ENCODE measurements at places on chromosomes 6 and 20.
A peak's percentile ranks its signal among the peaks of the same experiment; 100 is the strongest.

GRCh38 chr20:48595495-48596333 lies 232.1 kb downstream of the PREX1 start:
- no peak for DNase-seq

- DNase-seq: no peak
Observed at GRCh38 chr20:47456952-47457724, 44.5 kb upstream of the NCOA3 start.

GRCh38 chr6:50826037-50826761 lies 7.5 kb downstream of the TFAP2B start:
- DNase-seq: no peak

GRCh38 chr20:44422083-44422482 lies 53.6 kb upstream of the TTPAL start:
- DNase-seq: no peak

GRCh38 chr6:155461556-155461955 lies 5.9 kb upstream of the NOX3 start:
- no peak for DNase-seq

- no peak for DNase-seq
Observed at GRCh38 chr6:16576451-16577368, 184.6 kb downstream of the ATXN1 start.

GRCh38 chr6:25006565-25007001 lies 70.8 kb upstream of the RIPOR2 start:
- DNase-seq: no peak

- DNase-seq: no peak
Observed at GRCh38 chr20:52631469-52631868, 340.7 kb upstream of the TSHZ2 start.

DNA sequence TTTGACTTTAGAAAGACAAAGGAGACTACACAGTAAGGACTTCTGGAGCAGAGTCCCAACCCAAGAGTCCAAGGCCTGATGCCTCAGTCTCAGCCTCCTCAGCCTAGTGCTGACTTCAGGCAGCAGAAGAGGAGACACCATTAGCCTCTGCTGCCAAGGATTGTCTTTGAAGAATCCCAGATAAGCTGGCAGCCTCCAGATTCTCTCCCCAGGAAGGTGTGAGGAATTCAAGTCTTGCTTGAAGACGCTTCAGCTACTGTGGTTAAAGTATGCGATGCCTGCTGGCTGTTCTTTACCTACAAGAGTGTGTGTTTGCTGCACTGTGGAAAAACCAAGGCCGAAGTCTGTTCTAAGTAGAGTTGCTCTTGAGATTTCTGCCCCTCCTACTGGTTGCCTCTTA lies 215.9 kb upstream of the TCF21 start:
- DNase-seq: no peak

DNA sequence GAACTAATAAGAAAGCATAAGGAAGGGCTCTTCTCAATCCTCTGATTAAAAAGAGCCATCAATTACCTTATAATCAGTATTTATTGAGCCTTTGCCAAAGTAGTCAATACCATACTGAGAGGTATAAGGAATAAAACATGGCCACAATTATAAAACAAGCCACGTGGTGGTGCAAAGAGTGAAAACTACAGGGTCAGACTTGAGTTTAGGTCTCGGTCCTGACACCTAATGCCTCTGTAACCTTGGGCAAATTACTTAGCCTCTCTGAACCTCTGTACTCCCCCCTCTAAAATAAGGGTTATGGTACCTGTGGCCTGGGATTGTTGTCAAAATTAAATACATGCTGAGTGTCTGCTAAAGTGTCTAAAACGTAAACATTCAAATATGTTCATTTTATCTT lies 11.8 kb downstream of the TRIM10 start:
- no peak for DNase-seq

DNA sequence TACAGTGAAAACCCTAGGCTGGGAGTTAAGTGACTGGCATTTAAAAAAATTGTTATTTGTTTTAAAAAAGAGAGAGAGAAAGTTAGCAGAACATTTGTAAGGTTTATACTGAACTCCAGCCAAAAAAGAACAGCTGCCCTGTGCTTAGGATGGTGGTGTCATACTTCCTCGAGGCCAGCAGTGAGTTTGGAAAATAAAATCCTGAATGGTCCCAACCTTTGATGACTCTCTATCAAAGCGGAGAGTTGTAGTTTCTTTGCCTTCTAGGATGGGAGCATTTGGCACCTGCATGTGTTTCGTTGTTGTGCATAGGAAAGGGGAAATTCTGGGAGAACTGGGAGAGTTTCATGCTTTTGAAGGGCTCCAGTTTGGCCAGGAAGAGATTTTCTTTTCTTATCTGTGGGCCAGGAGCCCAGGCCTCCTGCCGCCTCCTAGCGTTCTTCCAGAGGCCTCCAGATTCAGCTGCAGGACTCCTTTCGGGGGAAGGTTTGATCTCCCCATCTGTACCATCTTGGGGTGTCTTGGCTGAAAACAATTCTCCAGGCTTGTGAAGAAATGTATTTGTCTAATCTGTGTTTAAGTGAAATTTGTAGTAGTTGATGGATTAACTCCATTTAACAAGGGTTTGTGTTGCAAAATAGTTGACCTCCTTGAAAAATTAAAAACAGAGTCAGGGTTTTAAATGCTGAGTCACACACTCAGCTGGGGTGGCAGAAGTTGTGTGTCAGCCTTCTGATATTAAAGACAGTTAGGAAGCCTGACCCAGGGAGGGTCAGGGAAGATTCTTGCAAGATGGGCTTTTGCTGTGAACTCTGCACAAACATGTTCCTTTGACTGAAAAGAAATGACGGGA lies 63.4 kb downstream of the TXNDC5 start:
- no peak for DNase-seq

DNA sequence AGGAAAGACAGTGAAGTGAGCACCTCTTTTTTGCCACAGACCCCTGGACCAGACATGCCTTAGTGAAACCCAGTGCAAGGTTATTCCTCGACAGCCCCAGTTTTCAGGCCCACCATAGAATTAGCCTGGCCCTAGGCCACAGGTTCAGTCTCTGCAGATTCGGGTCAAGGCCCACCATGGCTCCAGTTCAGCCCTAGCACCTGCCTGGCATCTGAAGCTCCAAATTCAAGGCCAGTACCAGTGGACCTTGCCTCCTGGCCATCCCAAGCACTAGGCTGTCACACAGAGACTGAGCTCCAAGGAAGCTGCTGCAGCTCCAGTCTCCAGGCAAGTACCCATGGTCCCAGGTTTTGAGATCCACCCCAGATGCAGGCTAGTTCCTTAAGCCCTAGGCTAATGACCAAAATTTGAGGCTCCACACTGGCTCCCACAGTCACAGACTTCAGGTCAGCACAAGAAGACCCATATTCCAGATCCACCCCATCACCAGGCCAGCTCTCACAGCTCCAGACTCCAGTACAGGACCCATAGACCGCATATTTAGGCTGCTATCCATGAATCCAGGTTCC lies 877.5 kb upstream of the ADGRB3 start:
- DNase-seq: no peak

DNA sequence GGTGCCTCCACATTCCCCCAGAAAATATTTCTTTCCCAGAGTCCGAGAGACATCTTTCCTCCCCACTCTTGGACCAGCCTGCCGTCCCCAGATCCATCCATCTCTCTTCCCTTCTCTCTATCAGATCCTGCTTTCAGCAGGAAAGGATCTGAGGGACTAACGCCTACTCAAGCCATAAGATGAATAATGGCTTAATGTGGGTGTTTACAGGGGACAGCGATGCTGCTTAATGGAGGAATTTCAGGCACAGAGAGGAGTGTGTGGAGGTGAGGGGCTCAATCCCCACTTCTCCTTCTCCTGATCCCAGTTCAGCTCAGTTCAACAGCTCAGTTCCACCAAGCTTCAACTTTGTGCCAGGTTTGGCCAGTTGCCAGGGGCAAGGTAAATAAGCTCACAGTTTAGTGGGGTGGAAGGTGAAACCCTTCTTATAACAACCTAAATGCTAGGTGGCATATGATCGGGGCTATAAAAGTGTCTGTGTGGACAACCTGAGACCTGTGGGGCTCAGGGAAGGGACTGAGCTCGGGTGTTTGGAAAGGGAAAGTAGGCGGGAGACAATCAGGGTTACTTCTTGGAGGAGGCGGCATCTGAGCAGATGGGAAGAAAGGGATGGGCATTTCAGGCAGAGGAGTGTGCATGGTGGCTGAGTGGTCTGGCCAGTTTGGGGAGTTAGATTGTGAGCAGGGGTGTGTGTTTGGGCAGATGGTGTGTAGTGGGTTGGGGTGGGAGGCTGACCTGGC lies 55.8 kb downstream of the CDH22 start:
- no peak for DNase-seq

- DNase-seq: no peak
Observed at GRCh38 chr6:75128878-75129570, 76.8 kb downstream of the COL12A1 start.

DNA sequence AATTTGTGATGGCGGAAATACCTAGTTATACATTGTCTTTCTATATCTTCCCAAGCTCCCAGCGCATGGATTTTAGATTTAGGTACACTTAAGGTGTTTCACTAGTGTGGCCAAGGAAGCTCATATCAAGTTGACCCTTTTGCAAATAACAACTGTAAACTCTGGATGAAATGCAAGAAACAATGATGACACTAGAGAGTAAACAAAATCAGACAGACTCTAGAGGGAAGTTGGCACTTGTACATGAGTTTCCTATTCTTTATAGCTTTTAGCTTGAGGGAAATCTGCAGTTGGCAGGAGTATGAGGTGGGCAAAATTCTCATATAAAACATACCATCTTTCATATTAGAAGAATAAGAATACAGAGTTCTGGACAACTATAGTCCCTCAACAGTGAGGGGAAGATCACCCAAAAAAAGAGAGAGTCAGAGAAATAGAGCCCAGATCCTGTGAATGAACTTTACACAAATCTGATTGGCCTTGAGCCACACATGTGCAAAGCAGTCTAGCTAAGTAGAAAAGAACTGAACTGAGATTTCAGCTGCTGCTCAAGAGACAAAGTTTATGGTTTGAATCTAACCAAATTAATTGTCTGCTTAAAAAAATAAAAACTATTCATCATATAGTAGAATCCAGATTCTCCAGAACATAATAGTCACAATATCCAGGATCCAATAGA lies 26.1 kb downstream of the TXLNB start:
- DNase-seq: no peak

DNA sequence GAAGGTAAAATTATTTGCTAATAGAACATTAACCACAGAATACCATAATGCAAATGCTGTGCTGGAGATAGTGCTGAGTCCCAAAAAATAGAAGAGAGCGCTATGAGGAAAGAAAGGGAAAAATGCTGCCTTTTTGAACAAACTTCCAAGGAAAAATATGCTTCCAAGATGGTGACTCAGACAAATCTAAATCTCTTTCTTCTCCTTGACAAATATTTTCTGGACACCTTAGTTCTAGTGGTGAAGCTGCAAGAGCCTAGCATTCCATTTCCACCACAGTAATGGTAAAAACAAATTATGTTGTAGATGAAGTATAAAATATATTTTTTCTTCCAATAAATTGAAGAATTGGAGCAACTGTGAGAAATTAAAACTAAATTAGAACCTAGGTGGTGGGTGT lies 155.6 kb upstream of the TBX18 start:
- no peak for DNase-seq

DNA sequence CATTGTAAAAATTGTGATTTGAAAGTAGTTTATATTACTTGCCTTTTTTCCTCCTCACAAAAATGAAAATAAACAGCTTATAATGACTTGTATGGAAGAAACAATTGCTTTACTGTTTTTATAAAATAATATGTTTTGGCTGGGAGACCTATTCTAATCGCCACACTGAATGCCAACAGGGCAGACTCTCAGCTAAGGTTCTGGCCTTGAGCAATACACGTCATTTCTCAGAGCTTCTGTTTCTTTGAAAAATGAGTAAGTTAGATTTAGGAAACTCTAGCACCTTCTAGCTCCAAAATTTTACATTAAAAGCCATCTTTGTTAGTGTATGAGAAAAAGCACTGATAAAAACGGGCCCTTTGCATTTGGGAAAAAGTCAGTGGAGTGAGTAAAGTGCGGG lies 166.6 kb downstream of the ARID1B start:
- no peak for DNase-seq

DNA sequence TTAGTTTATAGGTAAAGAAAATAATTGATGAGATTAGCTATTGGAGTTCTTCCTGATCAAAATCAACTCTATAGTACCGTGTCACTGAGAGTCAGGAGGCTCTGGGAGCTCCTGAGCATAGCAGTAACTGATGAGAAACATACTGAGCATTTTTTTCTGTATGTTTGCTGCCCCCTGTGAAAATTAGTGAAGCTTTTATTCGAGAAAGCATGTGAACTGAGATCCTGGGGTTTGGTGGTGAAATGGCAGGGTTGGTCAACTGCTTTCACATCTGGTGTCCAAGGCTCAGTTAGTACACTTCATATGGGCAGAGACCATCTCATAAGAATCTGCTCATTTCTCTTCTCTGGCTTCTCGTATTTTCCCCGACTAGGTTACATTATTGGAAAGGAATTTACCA lies 4.1 kb upstream of the ABT1 start:
- DNase-seq: no peak

GRCh38 chr6:35601331-35602132 lies 87.2 kb downstream of the FKBP5 start:
- no peak for DNase-seq

- DNase-seq: peak; percentile 63
Observed at GRCh38 chr6:89368107-89368506, 15.6 kb upstream of the UBE2J1 start.

DNA sequence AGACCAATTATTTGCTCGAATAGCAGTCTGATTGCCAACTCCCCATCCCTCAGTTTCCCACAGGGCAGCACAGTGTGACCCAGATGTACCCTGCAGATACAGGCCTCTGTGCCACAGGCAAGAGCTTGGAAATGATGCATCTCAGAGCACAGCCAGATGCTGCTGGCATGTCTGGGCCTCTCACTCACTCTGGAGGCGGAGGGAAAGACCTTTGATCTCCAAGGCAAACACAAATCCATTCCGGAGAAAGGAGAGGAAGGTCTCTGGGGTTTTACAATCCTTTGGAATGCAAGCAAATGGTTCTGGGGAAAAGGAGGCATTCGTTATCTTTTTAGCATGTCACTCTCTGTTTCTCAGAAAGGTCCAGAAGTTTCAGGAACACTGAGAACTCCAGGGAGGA lies 74.2 kb downstream of the RIOK1 start:
- DNase-seq: no peak

GRCh38 chr6:90790058-90790457 lies 203.2 kb upstream of the MAP3K7 start:
- DNase-seq: no peak

GRCh38 chr20:36856691-36857635 lies 19.0 kb upstream of the TLDC2 start:
- no peak for DNase-seq

- DNase-seq: no peak
Observed at GRCh38 chr20:49326026-49326425, 48.2 kb upstream of the ZNFX1 start.

DNA sequence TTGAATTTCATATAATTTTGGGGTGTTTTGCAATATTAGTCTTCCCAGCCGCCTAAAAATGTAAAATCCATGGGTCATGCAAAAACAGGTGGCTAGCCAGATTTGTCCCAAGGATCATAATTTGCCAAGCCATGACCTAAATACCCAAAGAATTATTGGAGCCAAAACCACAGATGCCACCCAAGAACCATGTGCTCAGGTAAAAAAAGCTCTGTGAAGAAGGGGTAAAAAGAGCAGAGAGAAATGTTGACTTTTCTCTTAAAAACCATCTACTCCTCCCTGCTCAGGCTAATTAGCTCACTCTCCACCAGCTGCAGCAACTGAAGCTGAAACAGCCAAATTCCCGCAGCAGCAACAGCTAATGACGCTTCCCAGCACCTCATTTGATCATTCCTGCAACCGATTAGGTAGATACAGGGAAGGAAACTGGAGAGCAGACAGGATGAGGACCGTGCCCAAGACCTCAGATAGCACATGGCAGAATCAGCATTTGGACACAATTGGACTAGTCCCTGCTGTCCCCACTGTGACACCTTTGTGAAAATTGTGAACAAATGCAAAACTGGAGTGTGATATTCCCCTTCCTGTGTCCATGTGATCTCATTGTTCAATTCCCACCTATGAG lies 107.9 kb upstream of the NXT1 start:
- DNase-seq: no peak

All from dorsolateral prefrontal cortex (tissue), 122 donors.